ENCODE measurements at places on chromosomes 7 and 10.

GRCh38 chr7:34835901-34836600, 178.0 kb downstream of the NPSR1 start:
- peak; percentile 53 for DNase-seq

DNA sequence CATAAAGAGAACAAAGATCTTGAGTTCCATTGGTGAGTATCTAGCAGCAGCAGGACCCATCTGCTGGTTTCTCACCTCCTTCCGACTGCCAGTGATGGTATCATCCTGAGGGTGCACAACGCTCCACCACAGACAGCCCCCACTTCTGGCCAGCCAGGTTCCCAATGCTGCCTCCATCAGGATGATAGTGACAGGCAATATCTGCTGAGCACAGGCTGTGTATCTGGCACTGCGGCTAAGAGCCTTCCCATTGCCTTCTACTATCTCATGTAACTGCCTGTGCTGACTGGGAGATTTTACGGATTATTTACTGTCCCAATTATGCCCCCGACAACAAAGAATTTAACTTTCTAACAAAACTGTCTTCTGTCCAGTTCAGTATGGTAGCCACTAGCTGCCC, 352.4 kb upstream of the AOAH start:
- DNase-seq: no peak

DNA sequence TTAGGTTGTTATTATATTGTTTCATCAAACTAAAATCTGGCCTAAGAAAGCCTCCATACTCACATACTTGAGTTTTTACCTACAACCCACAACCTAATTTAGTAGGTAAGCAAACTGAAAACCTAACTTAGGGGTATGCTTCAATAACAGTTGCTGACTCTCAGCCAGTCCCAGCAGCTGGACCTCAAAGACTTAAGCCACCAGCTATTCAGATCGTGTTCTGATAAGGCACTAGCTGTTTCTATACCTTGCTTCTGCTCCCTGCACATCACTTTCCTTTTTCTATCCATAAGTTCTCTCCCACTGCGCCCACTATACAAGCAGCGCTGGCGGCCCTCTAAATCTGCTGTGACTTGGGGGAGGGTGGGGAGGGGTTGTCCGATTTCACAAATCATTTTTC, 42.3 kb downstream of the SUGCT start:
- no peak for DNase-seq

- peak; percentile 56 for DNase-seq
These were observed 41.7 kb downstream of the FAS start for GRCh38 chr10:89032141-89032891.

DNA sequence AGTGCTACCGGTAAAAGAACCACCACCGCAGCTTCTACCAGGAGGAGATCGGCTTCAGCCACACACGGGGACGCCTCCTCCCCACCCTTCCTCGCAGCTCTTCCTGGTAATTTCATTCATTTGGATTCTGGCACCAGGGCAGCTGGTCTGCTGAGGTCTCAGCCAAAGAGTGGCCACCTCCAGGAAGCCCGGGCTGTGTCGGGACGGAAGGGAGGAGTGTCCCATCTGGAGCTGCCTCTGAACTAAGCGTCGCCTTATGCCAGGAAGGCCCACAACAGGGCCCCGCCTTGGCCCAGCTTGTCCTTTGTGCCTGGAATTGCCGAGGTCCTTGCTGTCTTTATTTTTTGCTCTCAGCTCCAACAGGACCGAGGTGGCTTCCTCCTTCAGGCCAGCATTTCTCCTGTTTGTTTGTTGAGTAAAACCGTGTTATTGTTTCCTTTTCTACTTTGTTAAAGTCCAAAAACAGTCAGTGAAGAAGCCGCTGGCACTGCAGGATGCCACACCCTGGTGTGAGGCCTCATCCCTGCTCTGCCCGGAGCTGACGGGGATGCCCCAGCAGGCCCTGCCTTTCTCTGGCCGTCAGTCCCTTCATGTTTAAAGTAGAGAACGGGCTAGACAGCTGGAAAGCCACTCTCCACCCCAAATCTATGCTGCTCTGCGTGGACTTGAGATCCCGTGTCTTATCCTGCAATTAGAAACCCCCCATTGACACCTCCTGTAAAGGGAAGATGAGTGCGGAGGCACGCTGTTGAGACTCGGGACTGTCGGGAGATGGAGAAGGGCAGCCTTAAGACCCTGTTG, 24.5 kb upstream of the TTYH3 start:
- DNase-seq: no peak
